NCI-H1417 treated with DMSO at 0.1 percent for 48 hours (cell line): ENCODE measurements at places on chromosomes 7 and 10.

GRCh38 chr10:108319434-108320222 lies 1155.1 kb upstream of the SORCS1 start:
- DNase-seq: no peak

DNA sequence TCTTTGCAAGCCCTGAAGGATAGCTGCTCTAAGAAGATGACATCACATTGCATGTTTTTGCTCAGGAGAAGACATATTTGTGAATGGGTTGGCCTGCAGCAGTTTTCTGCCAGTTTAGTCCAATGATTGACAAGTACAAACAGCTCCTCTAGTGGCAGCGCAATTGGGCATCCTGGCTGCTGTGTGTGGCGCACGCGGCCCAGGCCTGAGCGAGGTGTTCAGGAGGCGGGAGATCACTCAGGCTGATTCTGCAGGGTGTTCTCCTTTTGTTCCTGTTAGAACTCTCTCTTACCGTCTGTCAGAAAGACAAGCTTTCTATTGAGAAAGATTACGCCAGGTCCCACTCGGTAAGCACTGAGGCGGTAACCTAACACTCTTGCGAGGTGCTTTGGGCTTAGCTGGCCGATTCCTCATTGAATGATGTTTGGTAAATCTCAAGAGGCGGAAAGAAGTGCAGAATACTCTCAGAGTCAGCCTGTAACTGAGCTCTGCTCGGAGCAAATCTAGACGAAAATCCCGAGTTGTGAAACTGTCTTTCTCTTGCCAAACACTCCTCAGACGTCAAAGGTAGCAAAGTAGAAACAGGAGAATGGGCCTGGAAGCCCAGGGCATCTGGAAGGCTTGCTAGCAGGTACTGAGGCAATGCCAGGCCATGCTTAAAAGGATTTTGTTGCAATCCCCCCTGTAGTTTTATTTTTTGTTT lies 219.2 kb upstream of the BMPER start:
- no peak for DNase-seq

GRCh38 chr10:119803264-119803663 lies 69.4 kb downstream of the MCMBP start:
- DNase-seq: no peak

DNA sequence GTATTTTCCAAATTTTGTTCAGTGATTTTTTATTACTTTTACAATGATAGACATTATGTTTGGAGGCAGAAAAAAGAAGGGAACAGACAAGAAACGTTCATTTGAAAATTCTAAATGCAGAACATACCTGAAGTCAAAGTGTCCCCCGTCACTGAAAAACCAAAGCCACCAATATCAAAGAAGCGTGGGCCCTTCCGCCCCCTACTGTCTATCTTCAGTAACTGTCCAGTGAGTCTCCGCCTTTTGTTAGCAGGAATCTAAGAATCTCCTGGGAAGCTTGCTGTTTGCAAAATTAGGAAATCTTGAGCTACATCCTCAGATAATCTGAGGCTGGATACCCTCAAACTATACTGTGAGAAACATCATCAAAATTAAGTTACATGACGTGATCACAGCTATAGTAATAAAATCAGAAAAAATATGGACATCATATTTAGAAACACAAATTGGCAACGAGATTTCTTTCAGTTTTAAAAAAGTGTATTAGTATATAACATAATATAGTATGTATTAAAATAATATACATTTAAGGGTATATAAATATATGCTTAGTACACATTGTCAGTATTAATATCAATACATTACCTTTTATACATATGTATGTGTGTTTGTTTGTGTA lies 169.3 kb upstream of the AKR1E2 start:
- peak; percentile 3 for DNase-seq

DNA sequence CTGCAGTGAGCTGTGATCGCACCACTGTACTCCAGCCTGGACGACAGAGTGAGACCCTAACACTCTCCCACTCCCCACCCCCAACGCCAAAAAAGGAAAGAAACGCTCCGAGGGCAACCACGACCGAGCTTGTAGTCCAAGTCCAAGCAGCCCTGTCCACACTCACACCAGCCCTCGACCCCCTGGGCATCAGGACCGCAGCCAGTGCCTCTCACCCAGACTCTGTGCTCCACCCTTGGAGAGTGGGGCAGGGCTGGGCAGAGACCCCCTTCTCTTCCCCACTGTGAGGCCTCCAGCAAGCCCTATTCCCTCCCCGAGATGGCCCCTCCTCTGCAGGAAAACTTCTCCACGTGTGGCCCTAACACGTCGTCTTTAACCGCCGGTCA lies 82.6 kb downstream of the FOXL3 start:
- DNase-seq: no peak

DNA sequence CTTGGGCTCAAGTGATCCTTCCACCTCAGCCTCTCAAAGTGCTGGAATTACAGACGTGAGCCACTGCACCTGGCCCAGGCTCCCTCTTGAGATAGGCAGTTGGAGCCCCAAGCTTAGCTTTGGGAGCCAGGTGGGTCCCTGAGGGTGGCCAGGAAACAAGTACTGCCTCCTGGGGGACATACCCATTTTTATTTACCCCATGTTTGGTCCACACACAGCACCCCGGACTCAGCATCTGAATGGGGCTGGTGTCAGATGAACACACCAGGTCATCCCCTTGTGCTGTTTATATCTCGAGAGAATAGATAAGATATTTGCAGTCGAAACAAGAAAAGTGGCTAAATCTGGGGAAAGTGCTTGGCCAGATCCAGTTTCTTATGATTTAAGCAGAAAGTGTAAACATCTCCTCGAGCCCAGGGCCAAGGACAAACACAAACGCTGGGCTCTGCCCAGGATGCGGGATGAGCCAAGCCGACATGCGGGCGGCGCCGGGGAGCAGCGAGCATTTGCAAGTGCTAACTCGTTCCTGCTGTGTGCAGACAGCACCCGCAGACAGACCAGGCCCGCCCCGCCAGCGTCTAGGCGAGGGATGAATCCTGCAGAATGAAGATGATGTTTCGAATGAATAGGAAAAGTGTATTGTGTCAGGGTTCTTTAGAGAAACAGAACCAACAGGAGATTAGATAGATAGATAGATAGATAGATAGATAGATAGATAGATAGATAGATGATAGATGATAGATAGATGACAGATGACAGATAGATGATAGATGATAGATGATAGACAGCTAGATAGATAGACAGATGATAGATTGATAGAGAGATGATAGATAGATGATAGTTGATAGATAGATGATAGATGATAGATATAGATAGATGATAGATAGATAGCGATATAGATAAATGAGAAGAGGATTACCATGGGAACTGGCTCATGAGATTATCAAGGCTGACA lies 44.4 kb upstream of the OCM2 start:
- no peak for DNase-seq

DNA sequence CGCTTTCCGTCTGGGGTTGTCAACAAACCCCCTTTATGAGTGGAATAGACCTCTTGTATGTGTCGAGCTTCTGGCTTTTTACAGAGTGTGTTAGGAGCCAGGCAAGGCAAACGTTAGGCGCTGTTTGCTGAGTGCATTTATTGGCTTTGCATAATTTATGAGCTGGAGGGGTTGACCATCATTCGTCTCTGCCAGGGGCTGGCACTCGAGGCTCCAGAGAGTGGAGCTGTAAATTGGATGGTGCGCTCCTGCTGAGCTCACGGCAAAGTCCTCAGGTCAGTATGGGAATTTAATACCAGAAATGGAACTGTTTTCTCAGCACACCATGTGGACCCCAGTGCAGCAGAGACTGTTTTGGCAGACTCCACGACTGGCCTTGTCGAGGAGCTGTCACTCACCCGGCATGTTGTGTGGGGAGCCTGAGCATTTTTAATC lies 699.4 kb upstream of the GALNT17 start:
- DNase-seq: peak; percentile 38

DNA sequence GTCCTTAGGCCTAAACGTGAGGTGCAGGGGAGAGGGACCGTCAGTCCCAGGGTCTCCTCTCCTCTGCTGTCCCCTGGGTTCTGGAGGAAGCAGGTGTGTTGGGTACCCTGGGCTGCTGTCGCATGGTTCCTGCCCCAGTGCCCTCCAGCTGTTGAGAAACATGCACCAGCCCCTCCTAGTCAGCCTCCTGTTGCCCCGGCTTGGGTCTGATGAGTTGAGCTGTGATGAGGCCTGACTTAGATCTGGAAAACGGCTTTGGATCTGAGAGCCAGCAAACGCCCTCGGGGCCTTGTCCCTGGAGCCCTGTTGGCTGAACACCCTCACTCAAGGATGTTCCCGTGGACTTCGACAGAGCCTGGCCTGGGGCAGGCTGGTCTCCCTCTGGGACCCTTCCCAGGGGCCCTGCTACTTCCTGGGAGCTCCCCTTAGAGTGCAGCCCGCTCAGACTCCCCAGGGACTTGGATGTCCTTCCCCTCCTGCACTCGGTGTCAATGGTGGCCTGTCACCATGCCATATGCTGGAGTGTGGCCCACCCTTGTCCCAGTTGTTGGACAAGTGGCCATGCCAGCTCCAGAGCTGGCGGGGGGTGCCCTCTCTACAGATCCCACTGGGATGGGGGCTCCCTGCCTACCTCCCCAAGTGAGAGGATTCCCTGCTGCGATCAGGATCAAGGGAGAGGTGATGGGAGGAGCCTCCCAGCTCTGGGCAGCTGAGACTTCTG lies 12.3 kb downstream of the ZNF316 start:
- no peak for DNase-seq

DNA sequence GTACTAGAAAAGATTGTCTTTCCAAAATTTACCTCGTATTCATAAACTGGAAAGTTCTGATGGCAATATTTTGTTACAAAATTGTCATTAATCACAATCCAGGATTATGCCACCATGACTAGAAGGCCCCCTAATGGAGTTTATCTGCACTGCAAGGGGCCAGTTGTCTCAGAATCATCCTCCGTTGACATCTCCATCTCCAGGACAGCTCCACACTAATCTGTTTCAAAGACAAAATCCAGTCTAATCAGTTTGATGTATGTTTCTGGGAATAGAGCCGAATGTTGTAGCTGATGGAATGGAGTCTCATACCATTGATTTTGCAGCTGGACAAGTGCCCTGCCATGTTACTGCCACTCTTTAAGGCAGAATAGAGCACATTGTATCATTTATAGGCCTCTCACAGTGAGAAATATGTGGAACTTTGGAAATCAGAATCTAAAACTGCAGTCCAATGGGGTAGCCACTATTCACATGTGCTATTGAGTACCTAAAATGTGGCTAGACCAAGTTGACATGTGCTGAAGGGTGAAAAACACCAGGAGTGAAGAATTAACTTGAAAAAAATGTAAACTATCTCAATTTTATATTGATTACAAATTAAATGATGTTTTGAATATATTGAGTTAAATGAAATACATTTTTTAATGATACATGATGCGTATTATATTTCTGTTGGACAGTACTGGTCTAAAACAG lies 38.3 kb upstream of the TOMM7 start:
- DNase-seq: no peak

GRCh38 chr10:44281089-44281613 lies 103.7 kb downstream of the CXCL12 start:
- no peak for DNase-seq

DNA sequence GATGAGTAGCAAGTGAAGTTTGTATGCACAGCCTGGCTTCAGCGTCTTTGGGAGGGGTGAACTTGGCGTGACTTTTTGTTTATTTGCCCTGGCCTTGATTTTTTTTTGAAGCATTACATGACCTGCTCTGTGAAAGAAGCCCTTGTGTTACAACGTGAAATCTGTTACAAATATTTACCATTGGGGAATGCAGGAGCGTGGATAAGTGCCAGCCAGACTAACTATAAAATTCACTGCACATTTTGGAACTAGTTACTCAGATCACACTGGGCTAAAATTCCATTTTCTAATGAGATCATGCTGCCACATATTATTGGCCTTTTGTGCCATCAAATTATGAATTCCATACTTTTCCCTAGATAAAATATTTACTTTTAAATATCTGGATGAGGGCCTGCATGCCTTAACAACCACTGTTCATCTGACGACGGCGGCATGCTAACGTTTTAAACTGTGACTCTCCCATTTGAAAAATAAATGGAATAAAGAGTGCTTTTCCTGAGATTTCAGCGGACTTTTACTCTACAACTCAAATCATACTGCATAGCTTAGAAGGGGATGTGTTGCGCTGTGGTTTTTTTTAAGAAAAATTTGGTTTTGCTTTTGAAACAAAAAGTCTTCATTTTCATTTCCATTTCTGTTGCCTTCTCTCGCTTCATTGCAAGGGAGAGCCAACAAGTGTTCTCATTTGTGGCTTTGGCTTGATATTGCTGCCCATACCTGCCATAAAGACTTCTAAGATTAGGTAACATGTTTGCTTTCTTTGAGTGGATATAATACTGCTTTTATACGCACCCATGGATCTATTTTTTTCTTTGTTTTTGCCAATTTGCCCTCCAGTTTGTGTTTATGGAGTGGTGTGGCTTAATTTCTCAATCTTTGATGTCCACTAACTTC lies 352.2 kb downstream of the TFEC start:
- DNase-seq: no peak

DNA sequence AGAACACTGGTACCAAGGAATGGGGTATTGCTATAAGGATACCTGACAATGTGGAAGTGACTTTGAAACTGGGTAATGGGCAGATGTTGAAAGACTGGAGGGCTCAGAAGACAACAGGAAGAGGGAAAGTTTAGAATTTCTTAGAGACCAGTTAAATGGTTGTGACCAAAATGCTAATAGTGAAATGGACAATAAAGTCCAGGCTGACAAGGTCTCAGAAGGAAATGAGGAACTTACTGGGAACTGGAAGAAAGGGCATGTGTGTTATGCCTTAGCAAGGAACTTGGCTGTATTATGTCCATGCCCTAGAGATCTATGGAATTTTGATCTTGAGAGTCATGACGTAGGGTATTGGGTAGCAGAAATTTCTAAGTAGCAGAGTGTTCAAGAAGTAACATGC lies 38.0 kb downstream of the FAM149B1 start:
- DNase-seq: no peak

- no peak for DNase-seq
Measured at GRCh38 chr10:128908099-128908498, 558.9 kb upstream of the MGMT start.

GRCh38 chr7:140649556-140650205 lies 9.1 kb upstream of the DENND2A start:
- DNase-seq: no peak

DNA sequence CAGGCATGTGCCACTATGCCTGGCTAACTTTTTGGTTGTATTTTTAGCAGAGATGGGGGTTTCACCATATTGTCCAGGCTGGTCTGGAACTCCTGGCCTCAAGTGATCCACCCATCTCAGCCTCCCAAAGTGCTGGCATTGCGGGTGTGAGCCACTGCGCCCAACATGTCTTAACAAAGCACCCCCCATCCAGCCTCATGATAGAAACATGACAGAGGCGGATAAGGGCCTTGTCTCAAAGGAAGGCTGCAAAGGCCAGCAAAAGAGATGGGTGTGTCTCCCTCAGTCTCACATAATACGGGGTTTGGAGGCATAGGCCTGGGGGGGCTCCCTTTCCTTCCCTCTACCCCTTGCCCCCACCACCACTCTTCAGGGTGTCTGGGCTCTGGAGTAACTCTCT lies 93.2 kb downstream of the SH3PXD2A start:
- DNase-seq: no peak

DNA sequence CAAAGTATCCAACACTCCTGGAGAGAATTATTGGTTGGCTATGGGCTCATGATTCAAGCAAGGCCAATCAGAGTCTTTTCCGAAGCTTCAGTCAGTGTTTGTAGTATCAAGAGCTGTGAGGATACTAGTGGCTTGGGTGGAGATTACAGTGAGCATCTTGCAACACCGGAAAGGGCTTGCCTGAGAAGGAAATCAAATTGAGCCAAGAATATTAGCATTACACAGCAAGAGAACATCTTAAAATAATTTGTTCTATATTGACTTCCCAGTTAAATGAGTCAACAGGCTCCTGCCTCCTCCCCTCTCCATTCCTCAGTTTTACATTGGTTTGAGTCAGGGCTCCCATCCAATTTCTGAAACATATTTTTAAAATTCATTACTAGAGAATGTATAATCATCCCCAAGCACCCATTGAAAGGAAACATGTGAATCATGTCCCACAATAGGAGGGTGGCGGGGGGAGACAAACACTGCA lies 127.4 kb downstream of the ELAPOR2 start:
- no peak for DNase-seq
